ENCODE measurements at places on chromosomes 1 and 21. TPM values are rescaled to one million over a fixed set of nuclear protein-coding genes. Genes with fewer than 3 reads are reported as not detected.

GRCh38 chr1:167797015-167797414, 75.2 kb downstream of the MPZL1 start:
- peak; percentile 97 for DNase-seq

DNA sequence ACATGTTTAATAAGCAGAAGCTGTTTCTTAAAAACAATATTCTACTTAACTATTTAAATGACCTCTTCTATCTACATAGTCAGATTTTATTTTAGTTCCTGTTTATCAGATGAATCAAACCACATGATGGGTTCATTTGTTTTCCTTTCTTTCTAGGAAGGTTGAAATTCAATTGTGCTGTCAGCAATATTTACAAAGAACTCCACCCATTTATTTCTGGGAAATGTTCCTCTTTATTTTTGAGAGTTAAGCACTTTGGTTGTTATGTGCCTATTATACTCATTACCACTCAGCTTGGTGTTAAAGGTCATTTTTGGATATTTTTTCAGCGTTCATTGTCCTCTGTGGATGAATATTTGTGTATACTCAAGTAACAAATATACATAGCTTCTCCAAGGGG, 84.9 kb downstream of the C4BPA start:
- DNase-seq = no peak

- no peak for DNase-seq
Measured at GRCh38 chr1:214791961-214792360, 189.0 kb downstream of the CENPF start.

DNA sequence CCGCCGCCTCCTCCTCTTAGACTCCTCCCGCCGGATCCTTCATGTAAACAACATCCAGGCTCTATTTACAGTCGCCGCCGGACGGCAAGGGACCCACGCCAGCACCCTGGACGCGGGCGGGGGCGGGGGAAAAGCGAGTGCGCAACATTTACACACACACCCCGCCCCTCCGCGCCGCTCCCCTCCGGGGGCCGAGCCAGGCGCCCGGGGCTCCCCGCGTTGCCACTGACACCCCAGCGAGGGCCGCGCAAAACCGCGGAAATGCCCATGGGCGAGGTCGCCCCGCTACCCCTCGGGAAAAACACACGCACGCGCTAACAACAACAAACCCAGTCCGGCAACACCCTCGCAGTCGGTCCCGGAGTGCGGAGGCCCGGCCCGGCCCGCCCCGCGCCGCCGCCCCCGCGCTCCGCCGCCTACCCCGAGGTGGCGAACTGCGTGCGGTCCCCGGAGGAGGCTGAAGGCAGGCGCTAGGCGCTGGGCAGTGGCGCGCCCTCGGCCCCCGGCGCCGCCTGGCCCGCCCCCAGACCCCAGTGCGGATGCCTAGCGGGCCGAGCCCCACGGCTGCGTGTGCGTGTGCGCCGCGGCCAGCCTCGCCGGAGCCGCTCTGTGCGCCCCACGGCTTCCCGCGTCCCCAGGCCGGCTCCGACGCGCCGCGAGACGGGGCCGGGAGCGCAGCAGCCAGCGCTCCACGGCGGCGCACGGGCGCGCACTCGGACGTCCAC, 81.1 kb upstream of the AK4 start:
- peak; percentile 55 for DNase-seq

DNA sequence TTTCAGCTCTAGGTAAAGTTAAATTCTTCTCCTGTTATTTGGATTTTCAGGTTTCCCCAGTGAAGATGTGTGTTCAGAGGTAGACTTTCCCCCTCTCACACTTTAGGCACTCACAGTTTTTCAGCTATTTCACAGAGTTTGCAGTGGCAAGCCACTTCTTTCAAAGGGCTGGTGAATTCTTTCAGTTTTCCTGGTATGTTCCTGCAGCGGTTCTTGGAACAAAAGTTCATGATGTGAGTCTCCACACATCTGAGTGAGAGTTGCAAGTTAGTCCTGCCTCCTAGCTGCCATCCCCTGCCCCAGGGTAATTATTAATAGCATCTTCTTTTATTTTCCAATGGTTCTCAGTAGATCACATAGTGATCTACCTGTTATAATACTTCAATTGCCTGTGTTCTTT, 27.3 kb upstream of the CD84 start:
- DNase-seq = no peak

DNA sequence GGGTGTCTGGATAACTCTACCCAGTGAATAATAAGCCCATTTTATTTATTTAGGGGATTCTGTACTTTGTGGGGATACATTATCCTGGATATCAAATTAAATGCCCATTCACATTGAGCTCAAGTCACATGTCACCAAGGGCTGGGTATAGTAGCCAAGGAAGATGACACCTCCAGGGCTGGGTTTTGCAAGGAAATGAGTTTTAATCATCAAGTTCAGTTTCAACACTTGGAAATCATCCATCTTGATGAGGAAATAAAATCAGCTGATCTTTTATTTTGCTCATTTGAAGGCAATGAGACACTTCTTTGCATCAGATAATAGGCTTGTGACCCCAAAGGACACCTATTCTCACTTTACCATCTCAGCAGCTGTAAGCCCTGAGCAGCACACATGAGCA, 80.0 kb upstream of the TNR start:
- no peak for DNase-seq

The SLAMF9 gene
- total RNA-seq = not detected

DNA sequence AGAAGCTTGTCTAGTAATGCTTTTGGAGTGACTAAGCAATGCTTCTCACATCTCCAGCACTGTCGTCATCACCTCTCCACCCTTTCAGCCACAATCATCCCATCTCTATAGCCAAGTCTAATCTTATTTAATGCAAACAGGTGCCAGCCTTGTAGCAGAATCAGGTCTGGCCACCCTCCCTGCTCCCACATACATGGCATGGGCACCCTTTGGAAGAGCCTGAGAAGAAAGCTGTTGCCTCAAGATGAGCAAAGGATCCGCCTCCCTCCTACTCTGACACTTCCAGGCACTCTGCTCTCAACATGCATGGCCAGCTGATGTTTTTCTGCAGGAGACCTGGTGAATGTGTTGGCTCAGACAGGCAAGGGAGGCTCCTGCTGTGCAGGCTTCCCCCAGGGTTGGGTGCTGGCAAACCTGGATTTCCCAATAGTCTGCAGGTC, 113.1 kb upstream of the GRIK3 start:
- no peak for DNase-seq

DNA sequence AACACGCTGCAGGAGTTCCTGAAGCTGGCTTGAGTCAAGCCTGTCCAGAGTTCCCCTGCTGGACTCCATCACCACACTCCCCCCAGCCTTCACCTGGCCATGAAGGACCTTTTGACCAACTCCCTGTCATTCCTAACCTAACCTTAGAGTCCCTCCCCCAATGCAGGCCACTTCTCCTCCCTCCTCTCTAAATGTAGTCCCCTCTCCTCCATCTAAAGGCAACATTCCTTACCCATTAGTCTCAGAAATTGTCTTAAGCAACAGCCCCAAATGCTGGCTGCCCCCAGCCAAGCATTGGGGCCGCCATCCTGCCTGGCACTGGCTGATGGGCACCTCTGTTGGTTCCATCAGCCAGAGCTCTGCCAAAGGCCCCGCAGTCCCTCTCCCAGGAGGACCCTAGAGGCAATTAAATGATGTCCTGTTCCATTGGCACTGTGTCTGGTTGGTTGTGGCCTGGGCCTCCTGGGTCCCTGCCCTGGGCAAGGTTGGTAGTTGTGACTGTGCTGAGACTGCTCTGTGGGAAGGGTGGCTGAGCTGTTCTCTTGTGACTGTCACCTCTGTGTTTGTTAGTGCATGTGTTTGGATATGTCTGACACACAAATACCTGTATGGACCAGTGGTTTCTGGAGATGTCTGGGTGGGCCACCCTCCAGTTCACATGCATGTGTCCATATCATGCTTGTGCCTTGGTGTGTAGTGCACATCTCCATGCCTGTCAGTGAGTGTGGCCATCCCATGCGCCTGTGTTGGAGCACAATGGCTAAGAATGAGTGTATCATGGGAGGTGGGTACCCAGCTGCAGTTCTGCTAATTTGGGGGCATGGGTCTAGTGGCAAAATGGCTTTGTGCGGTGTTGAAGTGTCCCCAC, 1.4 kb downstream of the SH3BGRL3 start:
- peak; percentile 57 for DNase-seq
